SHP77 (cell line): ENCODE measurements at places on chromosomes 13 and 19.
A peak's percentile ranks its signal among the peaks of the same experiment; 100 is the strongest.

DNA sequence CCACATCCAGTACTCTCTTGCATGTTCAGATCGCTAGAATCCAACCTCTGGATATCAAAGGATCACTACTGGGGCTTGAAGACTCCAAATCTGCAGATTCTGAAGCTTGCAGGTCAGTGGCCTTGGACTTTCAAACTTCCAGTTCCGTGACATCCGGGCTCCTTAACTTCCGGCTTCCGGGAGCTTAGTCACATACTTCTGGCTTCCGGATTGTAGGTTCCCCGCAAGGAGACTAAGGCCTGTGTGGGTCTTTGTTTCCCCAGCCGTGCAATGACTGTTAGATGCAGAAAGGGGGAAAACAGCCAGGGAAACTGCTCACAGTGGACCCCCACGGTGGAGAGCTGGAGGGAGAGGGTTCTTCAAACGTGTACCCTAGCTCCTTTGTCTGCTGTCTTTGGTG, 41.4 kb downstream of the ZNF333 start:
- peak; percentile 16 for DNase-seq

DNA sequence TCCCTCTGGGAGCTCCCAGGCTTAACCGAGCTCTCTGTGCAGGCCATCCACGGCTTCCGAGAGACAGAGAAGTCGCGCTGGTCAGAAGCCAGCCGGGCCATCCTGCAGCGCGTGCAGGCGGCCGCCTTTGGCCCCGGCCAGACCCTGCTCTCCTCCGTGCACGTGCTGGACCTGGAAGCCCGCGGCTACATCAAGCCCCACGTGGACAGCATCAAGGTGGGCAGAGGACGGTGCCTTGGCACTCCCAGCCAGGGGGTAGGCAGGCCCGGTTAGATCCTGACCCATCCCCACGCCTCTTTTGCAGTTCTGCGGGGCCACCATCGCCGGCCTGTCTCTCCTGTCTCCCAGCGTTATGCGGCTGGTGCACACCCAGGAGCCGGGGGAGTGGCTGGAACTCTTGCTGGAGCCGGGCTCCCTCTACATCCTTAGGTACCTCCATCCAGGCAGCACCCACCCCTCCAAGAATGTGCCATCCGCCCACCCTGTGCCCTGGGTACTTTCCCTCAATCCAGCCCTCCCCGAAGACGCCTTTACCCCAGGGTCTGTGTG, 1.5 kb downstream of the PSPN start:
- no peak for DNase-seq

- no peak for DNase-seq
Observed at GRCh38 chr13:107799001-107799400, 416.3 kb downstream of the LIG4 start.

DNA sequence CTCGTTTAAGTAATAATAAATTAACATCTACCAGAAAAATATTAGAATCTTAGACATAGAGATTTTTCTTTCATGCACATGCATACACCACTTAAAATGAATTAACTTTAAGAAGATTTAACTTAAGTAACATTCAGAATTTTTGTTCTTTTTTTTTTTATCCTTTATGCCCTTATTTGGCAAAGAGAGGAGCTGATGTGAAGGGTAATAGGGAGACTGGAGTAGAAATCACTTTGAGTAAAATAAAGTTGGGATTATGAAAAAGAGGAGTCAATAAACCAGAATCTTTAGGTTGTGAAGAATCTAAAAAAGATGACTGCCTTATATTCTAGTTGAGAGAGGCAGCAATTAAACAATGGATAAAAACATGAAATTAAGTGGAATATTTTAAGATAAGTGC, 18.8 kb upstream of the MIR17HG start:
- DNase-seq, result no peak

DNA sequence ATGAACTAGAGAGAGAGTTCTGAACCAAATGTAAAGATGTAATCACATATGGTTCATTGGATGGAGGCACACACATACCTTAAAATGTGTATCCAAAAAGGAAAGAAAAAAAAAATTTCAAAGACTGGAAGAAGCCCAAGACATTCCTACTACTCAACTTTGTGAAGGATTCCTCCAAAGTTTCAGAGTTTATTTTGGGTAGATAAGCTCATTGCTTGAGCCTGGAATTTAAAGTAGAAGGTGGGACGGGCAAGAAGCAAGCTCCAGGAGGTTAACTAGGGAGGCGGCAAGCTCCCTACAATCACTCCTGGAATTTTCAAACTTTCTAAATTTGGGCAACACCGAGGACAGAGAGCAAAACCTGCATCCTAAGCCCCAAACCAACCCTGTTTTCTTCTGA, 1.9 kb downstream of the TSHZ3 start:
- no peak for DNase-seq

GRCh38 chr19:42431486-42431885, 4.3 kb upstream of the LIPE start:
- no peak for DNase-seq

DNA sequence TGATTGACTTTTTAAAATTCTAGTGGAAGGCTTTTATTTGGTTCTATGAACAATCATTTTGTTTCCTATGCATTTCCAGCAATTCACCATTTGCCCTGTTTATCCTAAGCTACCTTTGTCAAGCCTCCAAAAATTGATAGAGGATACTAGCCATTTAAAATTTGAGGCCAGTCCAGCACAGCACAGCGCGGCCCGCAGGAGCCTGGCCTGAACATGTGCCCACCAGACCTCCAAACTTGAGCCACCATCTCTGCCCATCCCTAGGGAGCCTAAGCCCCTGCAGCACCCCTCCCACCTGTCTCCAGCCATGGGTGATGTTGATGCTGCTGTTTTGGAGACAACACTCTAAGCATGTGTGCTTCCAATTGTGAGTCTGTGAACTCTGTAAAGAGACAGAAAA, 57.5 kb downstream of the SPRYD7 start:
- no peak for DNase-seq

DNA sequence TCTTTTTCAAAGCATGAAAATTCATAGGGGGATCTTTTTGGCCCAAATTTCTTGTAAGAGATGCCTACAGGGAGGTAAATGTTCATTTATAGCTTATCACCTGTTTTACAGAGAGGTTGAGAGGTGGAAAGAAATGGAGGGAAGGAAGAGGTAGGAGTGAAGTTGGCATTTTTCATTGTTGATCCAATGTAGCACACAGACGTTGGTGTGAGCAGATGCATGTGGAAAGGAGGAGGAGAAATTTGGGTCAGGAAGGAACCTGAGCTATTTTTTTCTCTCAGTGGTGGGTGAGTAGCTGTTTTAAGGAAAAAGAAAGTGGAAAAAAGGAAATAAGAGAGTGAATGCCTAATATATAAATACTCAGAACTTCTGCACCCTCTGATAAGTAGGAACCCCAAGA, 9.9 kb upstream of the SMIM17 start:
- DNase-seq, result no peak

GRCh38 chr19:22052644-22053013, 345 bp downstream of the ZNF257 start:
- DNase-seq, result no peak

DNA sequence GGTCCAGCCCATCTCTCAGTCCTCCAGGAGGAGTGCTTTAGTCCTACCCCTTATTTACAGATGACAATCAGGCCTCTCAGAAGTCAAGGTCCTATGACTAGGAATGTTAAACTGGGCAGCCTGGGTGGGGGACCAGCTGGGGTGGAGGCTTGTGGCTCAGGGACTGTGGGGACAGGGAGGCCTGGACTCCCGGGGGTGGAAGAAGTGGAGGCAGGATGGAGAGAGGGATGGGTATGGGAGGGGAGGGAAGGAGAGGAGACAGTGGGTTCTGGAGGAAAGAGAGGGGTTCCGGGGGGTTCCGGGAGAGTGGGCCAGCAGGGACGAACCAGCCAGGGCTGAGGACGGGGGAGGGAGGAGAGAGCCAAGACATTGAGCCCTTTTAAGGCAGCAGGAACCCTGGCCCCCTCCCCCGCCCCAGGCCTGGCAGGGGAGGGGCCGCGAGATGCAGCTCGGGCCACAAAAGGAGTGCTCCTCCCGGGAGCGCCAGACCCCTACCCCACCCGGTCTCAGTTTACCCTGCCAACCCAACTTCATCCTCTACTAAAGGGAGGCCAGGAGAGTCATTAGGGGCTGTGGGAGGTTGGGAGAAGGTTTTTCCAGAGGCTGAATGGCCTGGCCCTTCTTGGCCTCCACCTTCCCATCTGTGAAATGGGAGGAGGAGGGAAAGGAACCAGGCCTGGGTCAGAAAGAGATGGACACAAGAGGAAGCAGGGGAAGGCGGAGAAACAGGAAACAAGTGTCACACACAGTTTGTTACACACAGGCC, 1.7 kb downstream of the DMPK start:
- no peak for DNase-seq

DNA sequence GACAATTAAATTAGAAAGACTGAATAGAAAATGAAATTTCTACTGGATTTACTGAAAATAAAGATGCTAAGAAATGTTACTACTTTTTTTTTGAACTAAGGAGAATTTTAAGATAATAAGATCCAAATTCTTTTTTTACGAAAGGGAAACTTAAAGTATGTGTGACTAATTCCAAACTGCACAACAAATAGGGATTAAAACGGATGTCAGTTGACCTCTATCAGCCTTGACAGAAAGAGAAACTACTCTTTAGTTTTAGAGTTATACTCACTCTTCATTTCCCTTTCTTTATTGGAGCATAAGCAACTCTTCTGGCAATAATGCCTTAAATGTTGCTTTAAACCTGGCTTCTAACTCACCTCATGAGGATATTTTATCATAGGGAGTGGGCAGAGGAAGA, 273.8 kb downstream of the SLITRK6 start:
- DNase-seq, result no peak

DNA sequence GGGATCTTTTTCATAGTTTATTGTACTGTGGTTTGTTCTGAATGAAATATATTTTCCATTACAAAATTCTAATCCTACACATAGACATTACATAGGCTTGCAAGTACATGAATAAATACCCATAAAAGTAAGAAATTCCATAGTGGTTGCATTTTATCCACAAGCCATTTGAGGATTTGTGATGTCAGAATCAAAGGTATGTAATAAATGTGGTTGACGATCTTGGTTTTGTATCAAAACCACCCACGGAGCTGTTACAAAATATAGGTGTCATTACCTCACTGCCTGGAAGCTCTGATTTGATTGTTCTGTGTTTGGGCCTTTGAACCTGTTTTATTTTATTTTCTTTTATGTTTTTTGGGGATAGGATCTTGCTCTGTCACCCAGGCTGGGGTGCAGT, 125.1 kb downstream of the NALCN start:
- DNase-seq, result no peak

DNA sequence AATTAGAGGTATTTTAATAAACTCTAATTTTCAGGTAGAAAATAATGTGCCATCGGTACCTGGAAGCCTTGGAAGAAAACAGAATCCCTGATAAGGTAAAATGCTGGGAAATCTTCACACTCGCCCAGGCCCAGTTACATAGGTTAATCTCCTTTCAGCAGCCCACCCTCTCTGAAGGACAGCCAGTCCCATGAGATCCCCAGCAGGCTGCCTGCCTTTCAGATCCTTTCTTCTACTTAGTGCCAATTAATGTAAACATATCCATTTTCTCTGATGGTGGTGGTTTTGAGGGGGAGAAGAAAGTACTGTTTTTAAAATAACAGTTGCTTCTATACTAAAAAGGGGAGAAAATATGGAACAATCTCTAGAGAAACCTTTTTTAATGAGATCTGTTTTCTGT, 12.2 kb downstream of the SMAD9 start:
- no peak for DNase-seq

DNA sequence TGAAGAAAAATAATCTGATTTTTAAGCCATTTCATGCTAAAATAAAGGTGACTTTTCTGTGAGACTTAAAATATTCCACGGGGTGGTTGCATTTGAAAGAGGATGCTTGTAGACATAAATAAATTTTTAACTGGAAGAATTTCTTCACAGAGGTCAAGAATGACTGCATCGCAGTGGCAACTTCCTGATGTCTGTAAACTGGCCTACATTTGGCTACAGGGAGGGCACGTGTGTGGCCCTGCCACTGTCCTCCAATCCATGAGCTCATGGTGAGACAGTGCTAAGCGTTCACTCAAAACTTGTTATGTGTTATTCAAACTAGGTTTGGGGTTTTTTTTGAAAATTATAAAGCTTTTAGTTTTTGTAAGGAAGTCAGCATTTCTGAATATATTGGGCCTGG, 1089.3 kb downstream of the EFNB2 start:
- DNase-seq, result no peak

DNA sequence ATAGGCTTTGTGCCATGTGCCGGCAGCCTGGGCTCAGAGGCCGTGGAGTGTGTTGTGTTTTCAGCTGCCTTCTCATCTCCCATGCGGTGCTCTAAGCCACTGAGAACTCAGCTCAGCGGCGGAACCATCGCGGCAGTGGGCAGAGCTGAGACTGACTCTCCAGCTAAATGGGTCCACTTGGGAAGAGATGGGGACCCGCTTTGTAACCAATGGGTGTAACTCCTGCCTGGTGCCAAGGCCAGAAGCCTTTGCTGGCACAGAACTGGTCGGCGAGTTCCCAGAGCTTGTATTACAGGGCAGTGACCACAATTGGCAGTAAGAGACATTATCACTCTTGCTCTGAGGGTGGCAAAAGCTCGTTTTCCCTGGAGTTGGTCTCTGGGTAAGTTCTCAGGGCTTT, 183.0 kb downstream of the STK24 start:
- no peak for DNase-seq

DNA sequence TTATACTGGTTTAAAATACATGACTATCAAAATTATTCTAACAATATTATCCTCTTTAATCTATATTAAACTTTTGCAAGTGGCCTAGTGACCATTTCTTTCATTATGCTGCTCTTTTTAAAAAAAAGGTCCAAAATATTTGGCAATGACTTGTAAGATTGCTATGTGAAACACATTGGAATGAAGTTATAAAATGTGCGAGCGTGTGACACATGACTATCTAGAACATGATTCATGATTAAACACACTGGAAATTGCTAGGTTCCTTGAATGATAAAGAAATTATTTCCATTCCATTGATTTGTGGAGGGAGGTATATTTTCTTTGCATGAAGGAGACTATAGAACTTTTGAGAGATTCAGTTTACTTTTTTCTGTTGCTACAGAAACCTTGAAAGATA, 739.1 kb downstream of the DIAPH3 start:
- no peak for DNase-seq

GRCh38 chr13:111486801-111487200, 166.4 kb downstream of the TEX29 start:
- DNase-seq, result no peak

DNA sequence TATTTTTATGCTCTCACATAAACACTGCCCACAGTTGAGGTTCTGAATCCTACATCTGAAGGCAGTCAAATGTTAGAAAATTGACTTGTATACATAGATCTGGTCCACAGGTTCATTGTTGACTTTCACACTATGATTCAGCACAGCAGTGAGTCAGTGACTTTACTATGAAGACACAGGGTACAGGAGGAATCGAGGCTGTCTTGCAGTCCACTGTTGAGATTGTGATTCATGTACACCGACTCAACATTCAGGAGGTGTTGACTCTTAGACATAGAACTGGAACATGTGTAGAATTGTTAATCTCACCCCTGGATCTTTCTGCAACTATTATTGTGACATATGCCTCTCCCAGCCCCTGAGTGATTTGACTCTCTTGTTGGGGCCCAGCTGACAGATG, 74.3 kb upstream of the ZNF43 start:
- no peak for DNase-seq

DNA sequence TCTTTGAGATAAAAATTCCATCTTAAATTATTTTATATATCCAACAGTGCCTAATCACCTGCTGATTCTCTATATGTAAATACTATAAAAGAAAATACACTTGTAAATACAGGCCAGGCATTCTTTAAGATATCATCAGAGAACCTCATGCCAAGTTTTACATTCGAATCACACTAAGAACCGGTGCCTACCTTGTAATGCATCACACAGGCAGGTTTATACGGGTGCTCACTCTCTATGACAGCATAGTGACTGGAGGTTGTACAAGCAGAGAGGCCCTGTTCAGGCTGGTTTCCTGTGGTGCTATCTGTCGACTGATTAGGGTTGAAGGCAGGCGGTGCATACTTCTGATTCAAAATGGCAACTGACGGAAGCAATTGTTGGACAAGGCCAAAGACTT, 141.3 kb upstream of the FBXL3 start:
- no peak for DNase-seq
